ENCODE measurements at places on chromosomes 12 and 14.
A peak's percentile ranks its signal among the peaks of the same experiment; 100 is the strongest.

DNA sequence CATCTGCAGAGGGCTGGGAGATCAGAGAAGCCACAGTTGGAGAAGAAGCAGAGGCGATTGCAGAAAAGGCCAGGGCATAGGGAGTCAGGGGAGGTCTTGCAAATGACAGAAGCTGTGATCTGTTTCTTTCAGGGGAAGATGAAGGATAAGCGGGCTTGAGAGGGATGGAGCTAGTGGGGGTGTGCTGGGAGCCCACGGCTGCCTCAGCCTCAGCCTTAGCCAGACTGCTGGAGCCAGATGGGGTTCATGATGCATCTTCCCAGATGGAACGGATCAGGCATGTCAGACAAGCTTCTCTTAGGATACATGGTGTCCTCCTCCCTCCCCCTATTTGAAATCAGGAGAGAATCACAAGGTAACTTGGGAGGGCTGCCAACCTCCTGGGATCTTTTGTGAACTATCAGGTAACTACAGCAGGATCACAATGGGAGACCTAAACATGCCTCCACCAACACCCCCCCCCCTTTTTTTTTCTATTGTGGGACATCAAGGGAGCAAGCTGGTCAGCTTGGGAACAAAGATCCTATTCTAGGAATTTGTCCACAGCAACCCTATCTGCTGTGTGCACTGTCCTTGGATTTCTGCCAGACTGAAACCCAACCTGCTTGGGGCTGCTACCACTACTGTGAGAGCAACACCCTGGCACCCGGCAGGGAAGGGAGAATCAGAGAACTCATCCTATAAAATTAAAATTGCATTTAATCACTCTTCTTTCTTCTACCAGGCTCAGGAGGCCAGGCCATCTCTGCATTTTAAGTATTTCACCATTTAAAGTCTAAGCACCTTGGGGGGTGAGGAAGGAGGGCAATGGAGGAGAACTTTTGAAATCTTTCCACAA is 10.7 kb upstream of the ATP2A2 start:
- DNase-seq: peak; percentile 100

GRCh38 chr12:46461459-46461858 is 88.9 kb upstream of the SLC38A2 start:
- DNase-seq: no peak

DNA sequence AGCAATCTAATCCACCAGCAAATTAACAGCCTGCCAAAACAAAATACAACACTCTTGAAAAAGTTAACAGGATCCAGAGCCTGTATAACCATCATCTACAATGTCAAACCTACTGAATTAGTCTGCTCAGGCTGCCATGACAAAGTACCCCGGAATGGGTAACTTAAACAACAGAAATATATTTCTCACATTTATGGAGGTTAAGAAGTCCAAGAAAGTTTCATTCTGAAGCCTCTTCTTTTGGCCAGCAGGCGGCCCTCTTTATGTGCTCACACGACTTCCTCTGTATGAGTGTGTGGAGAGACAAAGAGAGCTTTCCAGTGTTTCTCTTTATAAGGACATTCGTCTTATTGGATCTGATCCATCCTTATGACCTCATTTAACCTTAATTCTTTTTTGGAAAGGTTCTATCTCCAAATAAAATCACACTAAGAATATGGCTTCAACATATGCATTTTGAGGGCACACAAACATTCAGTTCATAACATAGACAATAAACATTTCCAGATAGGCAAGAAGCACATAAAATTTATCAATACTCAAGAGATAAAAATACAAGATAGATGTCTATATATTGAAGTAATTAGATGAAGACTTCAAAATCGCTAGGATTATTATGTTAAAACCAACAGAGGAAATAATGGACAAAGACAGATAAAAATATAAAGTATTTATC is 5.9 kb upstream of the RERG start:
- DNase-seq: no peak

DNA sequence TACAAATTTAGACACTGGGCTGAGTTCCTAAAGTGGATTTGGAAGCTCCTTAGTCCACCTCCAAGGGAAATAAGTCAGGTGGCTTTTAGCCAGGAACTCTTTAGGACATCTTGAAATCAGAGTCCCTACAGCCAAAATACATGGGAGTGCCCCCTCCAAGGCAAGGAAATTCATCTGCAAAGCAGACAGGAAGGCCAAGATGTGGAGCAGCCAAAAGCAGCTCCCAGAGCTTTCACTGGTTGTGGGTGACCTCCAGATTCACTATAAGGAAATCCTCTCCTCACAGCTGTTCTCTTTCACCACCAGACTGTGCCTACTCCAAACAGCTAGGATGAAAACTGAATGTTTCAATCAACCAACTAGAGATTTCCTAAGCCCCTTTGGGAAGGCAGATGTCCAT is 6.6 kb downstream of the TTC9 start:
- DNase-seq: no peak

DNA sequence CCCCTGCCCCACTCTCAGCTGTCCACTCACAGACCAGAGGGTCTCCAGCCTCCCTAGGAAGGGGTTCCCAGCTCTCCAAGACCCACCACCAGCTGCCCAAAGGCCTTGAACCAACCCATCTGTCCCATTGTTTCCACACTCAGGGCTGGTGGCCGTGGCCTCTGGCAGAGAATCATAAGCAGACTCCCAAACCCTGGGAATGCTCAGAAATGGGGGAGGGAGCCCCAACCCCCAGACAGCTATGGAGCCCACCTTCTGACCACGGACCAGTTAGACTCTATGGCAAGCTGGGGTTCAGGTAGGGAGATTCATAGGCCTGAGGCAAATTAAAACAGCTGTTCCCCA is 280.0 kb downstream of the DPF3 start:
- no peak for DNase-seq
